ENCODE measurements at places on chromosomes 12 and 14.

DNA sequence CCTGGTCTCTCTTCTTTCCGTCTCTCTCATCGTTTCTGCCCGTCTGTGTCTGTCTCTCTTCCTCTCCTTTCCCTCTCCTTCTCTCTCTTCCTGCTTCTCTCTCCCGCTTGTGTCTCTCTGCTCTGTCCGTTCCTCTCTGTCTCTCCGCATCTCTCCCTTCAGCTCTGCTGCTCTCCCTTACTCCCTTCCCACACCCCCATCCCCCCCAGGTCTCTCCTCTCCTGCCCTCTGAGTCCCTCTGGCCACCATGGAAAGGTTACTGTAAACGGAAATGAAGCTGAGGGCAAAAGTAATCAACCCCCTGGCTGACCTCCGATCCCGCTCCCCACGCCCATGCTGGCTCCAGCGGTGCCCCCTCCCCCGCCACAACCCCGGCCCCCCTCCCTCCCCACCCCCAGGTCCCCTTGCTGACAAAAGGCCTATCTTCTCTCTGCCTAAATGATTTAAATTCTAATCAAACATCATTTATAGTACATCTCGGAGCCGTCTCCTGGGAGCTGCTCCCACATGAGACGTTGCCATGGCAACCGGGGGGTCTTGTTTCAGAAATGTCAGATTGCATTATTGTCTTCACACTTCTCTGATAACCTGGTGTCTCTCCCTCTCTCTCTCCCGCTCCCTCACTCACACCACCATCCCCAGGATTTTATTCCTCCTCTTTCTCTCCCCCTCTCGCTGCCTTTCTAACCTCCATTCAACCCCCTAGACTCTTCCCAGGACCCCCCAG lies 203.8 kb downstream of the RBM19 start:
- no peak for DNase-seq

- DNase-seq = no peak
These were observed 125.0 kb upstream of the FAR2 start for GRCh38 chr12:29024117-29024516.

DNA sequence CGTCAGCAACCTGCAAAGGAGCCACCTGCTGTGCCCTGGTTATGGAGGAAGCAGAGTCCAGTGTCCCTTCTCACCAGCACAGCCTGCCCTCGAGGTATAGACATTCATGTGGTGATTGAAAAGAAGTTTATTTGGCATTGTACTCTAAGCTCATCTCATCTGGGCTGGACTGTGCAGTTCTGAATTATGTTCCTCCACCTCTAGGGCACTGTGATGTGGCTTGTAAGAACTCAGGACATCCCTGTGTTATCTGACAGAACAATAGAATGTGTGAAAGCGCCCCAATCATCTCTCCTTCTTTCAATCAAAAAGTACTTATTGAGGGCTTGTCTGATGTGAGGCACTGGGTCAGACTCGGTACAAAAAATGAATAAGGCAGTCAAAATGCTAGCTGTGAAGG lies 140.1 kb downstream of the DHRS2 start:
- DNase-seq = no peak

GRCh38 chr12:1796515-1797010 lies 23.8 kb upstream of the LRTM2 start:
- DNase-seq = no peak

GRCh38 chr14:72800848-72801370 lies 93.0 kb downstream of the DPF3 start:
- DNase-seq = no peak

DNA sequence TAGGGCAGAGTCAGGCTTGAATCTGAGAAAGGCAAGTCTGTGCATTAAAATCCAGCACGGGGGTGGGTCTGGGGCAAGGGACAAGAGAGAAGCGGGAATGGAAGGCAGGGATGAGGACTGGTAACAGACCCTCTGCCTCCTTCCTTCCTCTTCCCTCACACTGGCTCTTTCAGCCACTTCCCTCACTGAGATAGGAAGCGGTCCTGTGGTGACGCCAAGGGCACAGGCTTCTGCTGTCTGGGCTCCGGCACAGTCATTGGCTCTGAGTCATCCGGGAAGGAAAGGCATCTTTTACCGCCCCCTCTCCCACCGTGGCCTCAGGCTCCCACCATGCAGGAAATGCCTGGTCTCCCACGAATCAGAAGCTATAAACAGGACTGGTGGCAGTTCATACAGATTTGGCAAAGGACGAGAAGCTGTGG lies 70.2 kb downstream of the ETV6 start:
- no peak for DNase-seq

GRCh38 chr14:76456891-76457586 lies 81.1 kb downstream of the ESRRB start:
- no peak for DNase-seq

GRCh38 chr12:80059102-80059501 lies 40.2 kb upstream of the OTOGL start:
- no peak for DNase-seq

- DNase-seq = no peak
These were observed 489.8 kb downstream of the DIO2 start for GRCh38 chr14:79721399-79722084.

GRCh38 chr12:100545092-100545491 lies 28.4 kb upstream of the GAS2L3 start:
- no peak for DNase-seq

DNA sequence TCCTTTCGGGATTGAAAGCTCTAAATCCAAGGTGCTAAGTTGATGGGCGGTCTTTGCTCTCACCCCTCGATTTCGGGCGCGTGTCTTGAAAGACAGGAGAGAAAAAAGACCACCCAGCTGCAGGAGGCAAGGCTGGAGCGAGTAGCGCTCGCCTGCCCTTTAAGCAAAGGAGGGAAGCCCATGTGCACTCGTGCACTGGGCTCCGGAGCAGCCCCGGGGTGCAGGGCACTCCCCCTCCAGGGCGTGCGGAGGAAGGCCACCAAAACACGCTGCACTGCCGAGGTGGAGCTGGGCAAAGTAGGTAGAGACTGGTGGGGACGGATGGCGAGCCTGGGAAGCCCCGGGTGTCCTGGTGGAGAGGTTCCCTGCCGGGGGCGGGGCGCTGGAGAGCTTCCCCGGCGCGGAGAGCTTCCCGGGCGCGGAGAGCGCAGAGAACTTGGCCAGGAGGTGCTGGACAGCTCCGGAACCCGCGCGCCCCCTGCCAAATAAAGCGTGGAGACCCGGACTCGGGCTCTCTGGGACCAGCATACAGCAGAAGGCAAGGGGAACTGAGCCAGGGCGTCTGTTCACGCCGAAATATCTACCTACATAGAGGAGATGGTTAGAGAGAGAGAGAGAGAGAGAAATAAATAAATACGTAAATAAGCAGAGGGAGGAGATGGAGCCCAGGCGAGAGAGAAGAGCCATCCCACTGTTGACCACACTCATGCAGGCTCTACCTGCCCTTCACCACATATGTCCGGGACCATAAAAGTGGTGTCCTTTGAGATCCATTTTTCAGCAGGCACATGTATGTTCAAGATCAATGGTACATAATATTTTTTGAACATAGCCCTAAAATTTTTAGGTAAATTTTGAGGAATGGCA lies 662 bp upstream of the NELL2 start:
- peak; percentile 41 for DNase-seq

DNA sequence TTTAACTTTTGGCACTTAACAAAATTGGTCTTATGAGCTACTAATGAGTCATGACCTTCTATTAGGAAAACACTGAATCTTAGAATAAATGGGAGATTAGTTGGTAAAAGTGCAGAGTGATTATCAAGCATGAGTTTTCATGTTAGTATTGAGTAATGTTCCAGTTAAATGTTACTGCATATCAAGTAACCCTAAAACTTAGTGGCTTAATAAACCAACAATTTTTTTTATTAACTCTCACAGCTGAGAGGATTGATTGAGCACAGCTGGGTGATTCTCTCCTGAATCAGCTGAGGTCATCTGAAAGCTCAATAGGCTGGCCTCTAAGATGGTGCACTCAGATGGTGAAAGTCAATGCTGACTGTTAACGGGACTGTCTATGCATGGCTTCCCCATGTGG lies 248.6 kb downstream of the BCL11B start:
- DNase-seq = no peak

- no peak for DNase-seq
These were observed 91.5 kb upstream of the SLC35F4 start for GRCh38 chr14:57957441-57957840.

DNA sequence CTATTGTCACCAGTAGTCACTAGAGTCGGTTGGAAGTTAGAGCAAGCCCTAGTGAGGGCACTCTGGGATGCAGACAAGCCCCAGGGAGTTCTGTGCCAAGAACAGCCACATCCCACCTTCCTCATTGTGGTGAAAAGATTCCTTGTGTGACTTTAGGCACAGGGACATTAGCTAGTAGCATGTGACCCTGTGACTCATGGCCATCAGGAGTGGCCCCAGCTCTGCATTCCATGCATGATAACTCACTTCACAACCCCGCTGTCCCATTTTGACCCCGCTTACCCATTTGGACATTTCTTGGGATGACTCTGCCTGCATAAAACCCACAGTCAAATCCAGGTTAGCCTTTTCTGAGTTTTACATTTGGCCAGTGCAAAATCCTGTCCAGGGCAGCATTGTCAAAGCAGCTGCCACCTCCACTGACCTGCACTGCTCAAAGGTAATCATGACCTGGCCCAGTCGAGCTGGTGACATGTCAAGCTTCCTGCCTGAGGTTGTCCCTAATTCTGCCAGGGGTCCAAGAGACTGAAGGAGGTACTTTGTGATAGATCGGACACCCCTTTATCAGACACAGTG lies 430.5 kb downstream of the DPF3 start:
- no peak for DNase-seq

GRCh38 chr12:3161861-3162260 lies 84.7 kb downstream of the TSPAN9 start:
- DNase-seq = no peak

DNA sequence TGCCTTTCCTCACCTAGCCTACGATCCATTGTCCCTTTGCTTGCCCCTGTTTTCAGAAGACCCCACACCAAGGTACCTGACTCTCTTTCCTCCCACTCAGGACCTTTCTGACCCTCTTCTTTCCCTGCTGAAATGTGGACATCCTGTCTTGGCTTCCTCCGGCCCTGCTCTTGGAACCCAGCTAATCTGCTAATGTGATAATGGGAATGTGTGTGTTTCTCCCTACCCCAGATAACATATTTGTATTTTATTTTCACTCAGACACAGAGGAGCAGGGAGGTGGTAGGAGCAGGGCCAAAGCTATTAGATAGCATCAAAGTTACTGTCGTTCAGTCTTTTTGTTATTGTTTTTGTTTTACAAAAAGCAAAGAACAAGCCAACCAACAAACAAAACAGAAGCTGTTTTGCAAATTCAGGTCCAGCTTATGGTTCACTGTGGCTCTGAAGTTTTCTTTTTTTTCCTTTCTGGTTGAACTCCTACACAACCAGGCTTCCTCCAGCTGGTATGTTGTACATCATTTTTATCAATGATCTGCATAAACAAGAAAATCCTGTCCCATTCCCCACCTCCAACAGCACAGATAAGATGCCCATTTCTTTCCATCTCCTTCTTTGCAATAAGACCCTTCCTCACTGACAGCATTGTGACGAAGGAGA lies 137.3 kb downstream of the C12orf75 start:
- no peak for DNase-seq

- no peak for DNase-seq
These were observed 3.9 kb downstream of the CEP170B start for GRCh38 chr14:104868811-104869572.

DNA sequence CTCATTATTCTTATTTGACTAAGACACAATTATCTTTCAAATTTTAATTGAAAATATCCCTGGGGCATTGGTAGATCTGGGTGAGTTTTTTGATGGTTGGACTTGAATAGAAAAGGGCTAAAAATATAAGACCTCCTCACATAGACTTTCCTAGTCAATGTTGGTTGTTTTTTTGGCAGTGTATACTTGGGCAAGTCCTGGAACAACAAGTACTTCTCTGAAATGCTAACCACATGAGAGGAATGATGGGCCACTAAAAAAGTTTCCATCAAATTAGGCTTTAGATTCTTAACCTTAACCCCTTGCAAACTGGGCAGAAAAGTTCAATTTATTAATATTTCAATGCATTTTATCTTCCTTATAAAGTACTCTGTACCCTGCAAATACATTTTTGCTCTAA lies 97.6 kb downstream of the FGD4 start:
- DNase-seq = no peak

- no peak for DNase-seq
These were observed 89.4 kb downstream of the ATP23 start for GRCh38 chr12:58030566-58031279.

- DNase-seq = no peak
These were observed 13.5 kb downstream of the PHETA1 start for GRCh38 chr12:111355201-111355925.

GRCh38 chr14:102525929-102526497 lies 16.4 kb upstream of the ANKRD9 start:
- no peak for DNase-seq

GRCh38 chr12:123815968-123816367 lies 53.9 kb downstream of the DNAH10 start:
- no peak for DNase-seq

DNA sequence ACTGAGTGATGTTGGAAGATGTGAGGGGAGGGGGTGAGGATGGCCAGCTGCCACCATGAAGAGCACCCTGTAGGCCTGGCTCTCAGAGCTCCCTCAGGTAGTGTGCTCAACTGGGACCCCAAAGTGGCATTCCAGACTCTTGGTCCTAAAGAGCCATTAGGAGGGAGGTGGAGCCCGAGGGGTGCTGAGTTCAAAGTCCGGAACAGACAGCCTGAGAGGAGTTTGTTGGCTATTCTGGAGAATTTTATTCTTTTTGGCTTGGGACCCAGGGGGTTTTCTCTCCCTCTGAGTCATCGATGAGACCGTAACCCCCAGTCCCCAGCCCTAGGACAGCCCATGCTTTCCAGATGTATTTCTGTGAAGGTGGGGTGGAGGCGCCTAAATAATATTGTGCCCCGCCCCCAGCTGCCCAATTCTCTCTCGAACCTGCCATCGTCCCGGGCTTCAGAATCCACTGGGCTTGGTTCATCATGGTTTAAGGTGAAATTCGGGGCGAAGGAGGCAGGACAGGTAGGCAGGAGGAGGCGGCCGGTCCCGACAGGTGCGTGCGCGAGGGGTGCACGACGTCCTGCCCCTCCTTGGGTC lies 690 bp upstream of the RBP5 start:
- no peak for DNase-seq

- DNase-seq = no peak
These were observed 89.2 kb downstream of the ARF6 start for GRCh38 chr14:49982082-49982481.

- no peak for DNase-seq
These were observed 417.1 kb downstream of the AEBP2 start for GRCh38 chr12:19856389-19856788.

GRCh38 chr14:103423050-103423461 lies 37.8 kb downstream of the MARK3 start:
- no peak for DNase-seq

DNA sequence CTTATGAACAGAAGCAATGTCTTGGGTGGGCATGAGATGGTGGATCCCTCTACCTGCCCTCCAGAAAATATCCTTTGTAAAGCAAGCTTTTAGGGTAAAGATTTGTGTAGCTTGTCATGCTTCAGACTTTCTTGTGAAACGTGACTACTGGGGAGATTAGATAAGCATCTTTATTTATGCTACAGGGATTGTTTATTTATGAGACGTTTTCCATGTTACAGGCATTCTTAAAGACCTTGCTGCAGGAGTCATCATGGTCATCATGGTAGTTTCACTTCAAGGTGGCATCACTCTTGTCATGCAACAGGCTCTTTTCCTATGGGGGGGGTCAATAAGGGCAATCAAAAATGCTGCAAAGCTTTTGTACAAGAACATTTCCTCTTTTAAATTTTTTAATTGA lies 8.2 kb upstream of the MIS18BP1 start:
- no peak for DNase-seq

- no peak for DNase-seq
These were observed 3.5 kb downstream of the FBXO34 start for GRCh38 chr14:55274751-55275150.

- DNase-seq = no peak
These were observed 18.1 kb downstream of the CEP170B start for GRCh38 chr14:104882991-104883660.

GRCh38 chr12:111636209-111636945 lies 37.3 kb upstream of the ATXN2 start:
- no peak for DNase-seq

Measured in activated naive CD4-positive, alpha-beta T cell (primary cell).